ENCODE measurements at places on chromosomes 6 and 20. TPM values are rescaled to one million over a fixed set of nuclear protein-coding genes. Genes with fewer than 3 reads are reported as not detected.

DNA sequence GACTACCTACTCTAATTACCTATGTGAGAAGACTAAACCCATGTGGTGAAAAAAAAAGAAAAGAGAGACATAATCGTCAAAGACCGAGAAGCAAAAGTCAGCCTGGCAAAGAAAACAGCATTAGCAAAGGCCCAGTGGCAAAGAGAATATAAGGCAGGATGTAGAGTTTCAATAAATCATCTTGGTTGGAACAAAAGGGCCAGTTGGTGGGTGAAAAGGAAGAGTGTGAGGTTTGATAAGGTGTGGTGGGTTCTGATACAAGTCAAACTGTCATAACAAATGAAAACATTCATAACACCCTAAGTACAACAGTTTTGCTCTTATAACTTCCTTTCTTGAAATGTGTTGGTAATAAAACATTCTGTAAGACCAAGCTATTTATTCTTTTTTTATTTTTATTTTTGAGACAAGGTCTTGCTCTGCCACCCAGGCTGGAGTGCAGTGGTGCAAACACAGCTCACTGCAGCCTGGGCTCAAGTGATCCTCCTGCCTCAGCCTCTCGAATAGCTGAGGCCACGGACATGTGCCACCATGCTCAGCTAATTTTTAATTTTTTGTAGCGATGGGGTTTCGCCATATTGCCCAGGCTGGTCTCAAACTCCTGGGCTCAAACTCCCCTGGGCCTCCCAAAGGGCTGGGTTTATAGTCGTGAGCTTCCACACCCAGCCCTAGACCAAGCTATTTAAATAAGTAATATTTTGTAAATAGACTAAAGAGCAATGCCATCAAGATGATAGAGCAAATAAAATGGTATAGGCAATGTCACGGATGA, 18.9 kb upstream of the GTF3C6 start:
- no peak for DNase-seq

DNA sequence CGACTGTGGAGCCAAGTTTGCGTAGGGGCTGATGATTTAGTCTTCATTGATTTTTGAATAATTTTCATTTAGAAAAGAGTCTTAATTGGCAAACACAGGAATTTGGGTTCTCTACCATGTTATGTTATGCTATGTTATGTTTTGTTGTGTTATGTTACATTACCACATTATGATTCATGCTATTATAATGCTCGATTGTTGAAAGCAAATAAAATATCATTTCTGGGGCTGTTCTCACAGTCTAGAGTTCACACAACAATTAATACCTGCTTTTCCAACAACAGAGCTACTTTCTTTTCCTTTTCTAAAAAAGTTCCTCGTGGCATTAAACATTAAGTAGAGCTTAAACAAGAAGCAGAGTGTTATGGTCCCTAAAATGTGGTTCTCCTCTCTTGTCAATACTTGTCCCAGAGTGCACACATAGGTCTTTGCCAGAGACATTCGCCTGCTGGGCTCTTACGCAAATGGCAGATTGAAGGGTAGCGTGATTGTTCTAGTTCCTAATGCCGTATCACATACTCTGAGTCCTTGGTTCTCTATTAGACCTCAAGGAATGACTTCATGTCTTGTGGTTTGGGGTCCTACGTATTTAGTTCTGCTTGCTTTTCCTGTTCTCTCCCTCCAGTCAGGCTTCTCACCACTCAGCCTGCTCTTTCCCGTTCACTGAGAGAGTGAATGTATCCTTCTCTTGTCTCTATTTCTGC, 370.3 kb downstream of the CD109 start:
- no peak for DNase-seq

GRCh38 chr20:36824142-36824940, 50.8 kb upstream of the DSN1 start:
- DNase-seq, result peak; percentile 81

GRCh38 chr20:54694516-54694915, 219.1 kb downstream of the DOK5 start:
- DNase-seq, result no peak

The MCHR2 gene
- not detected for total RNA-seq

DNA sequence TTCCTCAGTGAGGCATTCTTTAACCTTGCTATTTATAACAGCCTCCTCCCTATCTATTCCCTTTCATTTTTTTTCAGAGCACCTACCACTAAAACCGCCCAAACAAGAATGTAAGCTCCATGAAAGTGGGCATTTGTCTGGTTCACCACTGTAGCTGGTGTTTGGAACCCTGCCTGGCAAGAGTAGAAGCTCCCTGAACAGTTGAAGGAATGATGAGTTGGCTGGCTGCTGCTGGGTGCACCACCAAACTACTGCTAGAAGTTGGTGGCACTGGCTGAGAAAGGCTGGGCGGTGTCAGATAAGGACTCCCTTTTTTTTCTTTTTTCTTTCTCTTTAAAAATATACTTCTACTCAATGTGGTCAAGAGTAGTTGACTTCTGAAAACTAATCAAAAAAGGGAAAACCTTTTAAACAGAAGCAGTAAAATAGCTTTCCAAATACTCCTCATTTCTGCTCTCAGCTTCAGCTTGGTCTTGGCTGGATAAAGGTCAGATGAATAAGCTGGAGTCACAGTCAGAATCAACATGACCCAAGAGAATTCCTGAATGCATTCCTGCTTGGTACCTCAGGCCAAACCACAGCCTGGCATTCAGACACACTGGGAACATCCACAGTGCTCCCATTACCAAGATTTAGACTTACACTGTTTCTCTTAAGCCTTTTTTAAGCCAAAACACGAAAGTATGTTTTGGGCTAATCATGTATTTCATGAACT, 38.0 kb downstream of the RTN4IP1 start:
- DNase-seq, result peak; percentile 75

GRCh38 chr20:4216142-4216735, 200.9 kb upstream of the RNF24 start:
- DNase-seq, result no peak

The AP5S1 gene
- 13.7 TPM for total RNA-seq

DNA sequence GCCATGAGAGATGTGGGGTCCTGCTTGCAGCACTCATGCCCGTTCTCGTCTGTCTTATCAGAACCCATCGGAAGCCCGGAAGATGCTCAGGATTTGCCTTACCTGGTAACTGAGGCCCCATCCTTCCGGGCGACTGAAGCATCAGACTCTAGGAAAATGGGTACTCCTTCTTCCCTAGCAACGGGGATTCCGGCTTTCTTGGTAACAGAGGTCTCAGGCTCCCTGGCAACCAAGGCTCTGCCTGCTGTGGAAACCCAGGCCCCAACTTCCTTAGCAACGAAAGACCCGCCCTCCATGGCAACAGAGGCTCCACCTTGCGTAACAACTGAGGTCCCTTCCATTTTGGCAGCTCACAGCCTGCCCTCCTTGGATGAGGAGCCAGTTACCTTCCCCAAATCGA, 8.3 kb downstream of the PI16 start:
- no peak for DNase-seq
